ENCODE measurements at places on chromosomes 1 and 21. TPM values are rescaled to one million over a fixed set of nuclear protein-coding genes. Genes with fewer than 3 reads are reported as not detected.
A peak's percentile ranks its signal among the peaks of the same experiment; 100 is the strongest.

GRCh38 chr1:245503548-245503947 is 348.8 kb downstream of the KIF26B start:
- H3K27ac ChIP-seq = no peak overlapping the region
- DNase-seq = no peak
- no peaks in the 10 kb centered on the region for H3K27me3 ChIP-seq
- no peaks in the 10 kb centered on the region for H3K4me1 ChIP-seq

The TIAM1 gene
- total RNA-seq = 18.8 TPM

- no peak for DNase-seq
- H3K4me3 ChIP-seq = peak overlapping the region; percentile 2
- H3K27ac ChIP-seq = peak overlapping the region; percentile 76
- H3K36me3 ChIP-seq = peaks cover 34% of the 10 kb centered on the region
- H3K27me3 ChIP-seq = peaks cover 5% of the 10 kb centered on the region
- peaks cover 31% of the 10 kb centered on the region for H3K4me1 ChIP-seq
Measured at GRCh38 chr1:27912429-27912828, 22.4 kb upstream of the SMPDL3B start.

DNA sequence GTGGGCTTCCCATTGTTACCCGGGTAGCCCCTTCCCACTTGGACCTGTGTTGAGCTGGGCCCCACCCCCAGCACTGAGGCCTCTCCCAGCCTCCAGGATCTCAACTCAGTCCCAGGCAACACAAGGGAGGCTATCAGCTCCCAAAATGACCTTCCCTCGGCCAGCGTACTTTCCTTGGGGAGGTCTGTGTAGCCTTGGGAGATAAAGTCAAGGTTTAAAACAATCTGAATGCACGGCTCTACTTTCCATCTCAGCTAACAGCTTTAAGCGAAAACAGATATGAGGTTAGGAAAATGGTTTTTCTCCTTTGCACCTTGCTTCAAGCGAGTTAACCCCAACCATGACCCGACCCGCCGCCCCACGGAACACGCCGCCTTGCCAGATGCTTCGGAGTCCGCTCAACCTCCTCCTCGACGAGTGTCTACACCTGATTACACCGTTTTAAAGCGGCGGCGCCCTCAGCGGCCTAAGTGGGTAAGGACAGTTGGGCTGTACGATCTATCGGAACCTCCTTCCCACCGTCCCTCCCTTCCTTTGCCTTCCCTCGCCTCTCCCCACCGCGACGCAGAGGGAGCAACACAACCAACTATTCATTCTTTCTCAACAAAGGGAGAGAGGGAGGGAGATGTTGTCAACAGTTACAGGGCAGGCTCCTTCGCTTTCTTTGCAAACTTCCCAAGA is 1.1 kb downstream of the BCAR3 start:
- H3K4me3 ChIP-seq = peak overlapping the region; percentile 68
- no peaks in the 10 kb centered on the region for H3K36me3 ChIP-seq
- peak; percentile 61 for DNase-seq

DNA sequence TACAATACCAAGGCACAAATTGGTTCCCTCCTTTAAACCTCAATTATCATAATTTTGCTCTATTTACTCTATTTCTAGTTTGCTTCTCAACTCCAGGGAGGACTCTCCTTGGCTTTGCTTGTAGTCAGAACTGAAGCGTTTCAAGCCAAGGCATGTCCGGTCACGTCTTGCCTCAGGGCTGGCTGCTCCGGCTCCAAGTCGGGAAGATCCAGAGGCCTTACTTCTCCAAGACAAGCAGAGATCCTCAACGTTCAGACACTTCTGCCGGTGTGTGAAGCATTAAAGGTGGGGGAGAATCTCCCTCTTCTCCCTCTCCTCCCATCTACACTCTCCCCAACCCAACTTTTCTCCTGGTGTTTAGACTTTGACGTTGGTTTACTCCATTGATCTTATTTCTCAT is 7.2 kb upstream of the HHAT start:
- no peak overlapping the region for H3K4me3 ChIP-seq
- peaks cover 28% of the 10 kb centered on the region for H3K27me3 ChIP-seq
- no peak for DNase-seq
- H3K36me3 ChIP-seq = peaks cover 1% of the 10 kb centered on the region
- H3K4me1 ChIP-seq = no peaks in the 10 kb centered on the region

The BATF3 gene
- 130 TPM for total RNA-seq

DNA sequence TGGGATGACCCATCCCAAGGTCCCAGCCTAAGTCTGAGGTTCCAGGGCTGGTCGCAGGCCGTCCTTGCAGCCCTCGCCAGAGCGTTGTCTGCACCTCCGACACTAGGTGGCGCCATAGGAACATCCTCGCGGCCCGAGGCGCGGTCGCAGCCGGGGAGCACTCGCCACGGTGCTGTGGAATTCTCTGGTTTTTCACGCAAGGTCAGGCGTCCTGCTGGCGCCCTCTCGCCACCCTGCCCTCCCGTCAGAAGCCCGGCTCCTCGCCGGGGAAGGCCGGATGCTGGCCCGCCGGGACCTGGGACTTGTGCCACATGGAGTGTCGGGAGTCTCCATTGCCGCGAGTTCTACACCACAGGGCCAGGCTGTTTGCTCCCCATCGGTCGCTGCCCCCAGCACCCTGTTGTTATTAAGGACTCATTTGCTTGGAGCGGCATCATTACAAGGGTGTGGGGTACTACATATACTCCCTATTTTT is 196.8 kb upstream of the LMO4 start:
- peak; percentile 79 for DNase-seq
- peak overlapping the region; percentile 66 for H3K4me3 ChIP-seq
- peaks cover 36% of the 10 kb centered on the region for H3K27me3 ChIP-seq
- H3K27ac ChIP-seq = no peak overlapping the region
- peaks cover 6% of the 10 kb centered on the region for H3K4me1 ChIP-seq

DNA sequence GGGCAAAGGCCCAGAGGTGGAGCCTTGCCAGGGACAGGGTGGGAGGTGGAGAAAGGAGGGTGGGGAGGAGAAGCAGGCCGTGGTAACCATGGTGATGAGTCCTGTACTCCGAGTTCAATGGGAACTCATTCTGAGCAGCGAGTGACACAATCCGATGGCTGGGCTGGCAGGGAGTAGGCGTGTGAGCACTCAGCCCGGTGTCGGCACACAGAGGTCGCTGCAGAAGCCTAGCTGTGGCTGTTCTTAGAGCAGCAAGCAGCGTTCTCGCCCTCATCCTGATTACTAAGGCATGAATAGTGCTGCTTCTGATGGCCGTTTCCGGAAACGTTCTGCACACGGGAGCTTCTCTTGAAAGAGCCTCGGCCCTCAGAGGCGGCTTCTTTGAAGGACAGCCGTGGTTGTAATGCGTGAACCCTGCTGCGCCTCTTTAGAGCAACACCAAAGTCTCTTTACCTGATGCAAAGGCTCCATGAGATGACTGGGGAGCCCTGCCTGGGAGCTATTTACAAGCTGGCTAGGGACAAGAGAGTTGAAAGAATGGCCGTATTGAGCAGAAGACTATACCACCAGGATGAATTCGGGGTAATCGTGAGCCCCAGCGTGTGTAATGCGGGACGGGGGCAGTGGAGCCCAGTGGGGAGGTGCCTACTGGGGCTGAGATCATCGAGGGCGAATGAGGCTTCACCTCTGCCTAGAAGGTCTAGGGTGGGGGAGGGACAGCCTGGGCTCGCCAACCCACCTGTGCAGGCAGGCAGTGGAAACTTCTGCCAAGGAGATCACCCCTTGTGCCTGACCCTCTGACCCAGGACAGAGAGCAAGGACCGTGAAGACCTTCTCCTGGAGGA is 72.8 kb upstream of the PAX7 start:
- H3K27ac ChIP-seq = no peak overlapping the region
- no peaks in the 10 kb centered on the region for H3K4me1 ChIP-seq
- peaks cover 41% of the 10 kb centered on the region for H3K27me3 ChIP-seq
- no peak overlapping the region for H3K4me3 ChIP-seq
- DNase-seq = no peak

The PPIAL4G gene
- total RNA-seq = 0.26 TPM

DNA sequence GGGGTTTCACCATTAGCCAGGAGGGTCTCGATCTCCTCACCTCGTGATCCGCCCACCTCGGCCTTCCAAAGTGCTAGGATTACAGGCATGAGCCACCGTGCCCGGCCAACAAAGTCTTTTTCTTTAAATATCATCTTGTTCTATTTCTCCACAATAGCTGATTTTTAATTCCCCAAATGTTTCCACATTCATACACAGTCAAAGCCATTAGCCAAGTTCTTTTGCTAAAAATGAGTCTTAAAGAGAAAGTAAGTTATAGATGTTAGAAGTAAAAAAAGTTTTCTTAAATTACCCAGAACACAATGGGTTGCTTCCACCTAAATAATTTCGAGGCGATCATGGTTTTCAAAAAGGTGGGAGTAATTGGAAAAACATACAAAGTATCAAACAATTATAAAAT is 30.6 kb downstream of the C2CD2 start:
- peaks cover 48% of the 10 kb centered on the region for H3K4me1 ChIP-seq
- peak overlapping the region; percentile 15 for H3K4me3 ChIP-seq
- peaks cover 3% of the 10 kb centered on the region for H3K36me3 ChIP-seq
- no peaks in the 10 kb centered on the region for H3K27me3 ChIP-seq

The SIKE1 gene
- total RNA-seq = 62.7 TPM

DNA sequence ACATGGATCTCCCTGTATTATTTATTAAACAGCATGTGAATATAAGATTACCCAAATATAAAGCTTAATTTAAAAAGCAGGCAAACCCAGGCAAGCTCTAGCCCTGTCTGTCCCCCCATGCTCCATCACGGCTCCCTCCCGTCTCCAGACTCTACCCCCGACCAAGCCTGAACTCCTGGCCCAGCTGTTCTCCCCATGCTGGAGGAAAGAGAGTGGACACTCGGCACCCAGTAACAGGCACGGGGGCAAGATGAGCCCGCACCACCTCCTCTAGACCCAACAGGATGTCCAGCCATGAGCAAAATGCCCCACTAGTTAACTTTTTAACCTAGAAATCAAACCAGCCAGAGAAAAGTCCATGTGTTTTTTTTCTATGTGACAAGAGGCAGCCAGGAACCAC is 19.3 kb downstream of the SLC19A1 start:
- no peak for DNase-seq
- peaks cover 11% of the 10 kb centered on the region for H3K4me1 ChIP-seq
- H3K36me3 ChIP-seq = peaks cover 69% of the 10 kb centered on the region
- H3K27me3 ChIP-seq = no peaks in the 10 kb centered on the region
- H3K27ac ChIP-seq = no peak overlapping the region

- no peak overlapping the region for H3K27ac ChIP-seq
- H3K4me3 ChIP-seq = no peak overlapping the region
- H3K27me3 ChIP-seq = no peaks in the 10 kb centered on the region
- H3K4me1 ChIP-seq = peaks cover 20% of the 10 kb centered on the region
- DNase-seq = no peak
- H3K36me3 ChIP-seq = peaks cover 32% of the 10 kb centered on the region
Measured at GRCh38 chr1:3785045-3785444, 11.3 kb downstream of the LRRC47 start.

GRCh38 chr1:43305926-43306687 is 5.3 kb downstream of the TIE1 start:
- no peaks in the 10 kb centered on the region for H3K4me1 ChIP-seq
- H3K27me3 ChIP-seq = no peaks in the 10 kb centered on the region
- no peaks in the 10 kb centered on the region for H3K36me3 ChIP-seq
- DNase-seq = no peak

The SLAMF7 gene
- total RNA-seq = 107 TPM

GRCh38 chr1:187641015-187641414 is 812.3 kb downstream of the PLA2G4A start:
- no peak for DNase-seq
- H3K36me3 ChIP-seq = no peaks in the 10 kb centered on the region
- no peak overlapping the region for H3K27ac ChIP-seq
- H3K27me3 ChIP-seq = no peaks in the 10 kb centered on the region
- no peaks in the 10 kb centered on the region for H3K4me1 ChIP-seq
- no peak overlapping the region for H3K4me3 ChIP-seq

DNA sequence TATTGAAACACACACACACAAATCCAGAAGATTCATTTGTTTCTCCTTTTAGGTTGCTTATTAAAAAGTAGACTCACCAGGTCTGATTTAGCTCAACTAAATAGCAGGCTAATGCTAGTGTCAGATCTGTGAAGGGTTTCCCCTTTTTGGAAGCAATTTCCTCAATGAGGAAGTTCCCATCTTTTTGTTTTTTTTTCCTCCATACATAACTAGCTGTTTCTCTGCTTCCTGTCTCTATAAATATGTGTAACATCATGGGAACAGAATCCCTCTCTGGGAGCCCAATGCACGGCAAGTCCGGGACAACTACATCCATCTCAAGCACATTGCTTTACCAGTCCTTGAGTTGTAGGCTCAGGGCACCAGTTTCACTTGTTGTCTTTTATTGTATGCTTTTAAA is 1421.1 kb downstream of the PLA2G4A start:
- H3K4me3 ChIP-seq = no peak overlapping the region
- H3K27me3 ChIP-seq = no peaks in the 10 kb centered on the region
- no peak for DNase-seq

GRCh38 chr1:219179293-219179692 is 5.6 kb downstream of the LYPLAL1 start:
- H3K27ac ChIP-seq = no peak overlapping the region
- DNase-seq = no peak
- H3K36me3 ChIP-seq = peaks cover 27% of the 10 kb centered on the region
- H3K4me1 ChIP-seq = peaks cover 29% of the 10 kb centered on the region
- no peak overlapping the region for H3K4me3 ChIP-seq
- H3K27me3 ChIP-seq = no peaks in the 10 kb centered on the region

DNA sequence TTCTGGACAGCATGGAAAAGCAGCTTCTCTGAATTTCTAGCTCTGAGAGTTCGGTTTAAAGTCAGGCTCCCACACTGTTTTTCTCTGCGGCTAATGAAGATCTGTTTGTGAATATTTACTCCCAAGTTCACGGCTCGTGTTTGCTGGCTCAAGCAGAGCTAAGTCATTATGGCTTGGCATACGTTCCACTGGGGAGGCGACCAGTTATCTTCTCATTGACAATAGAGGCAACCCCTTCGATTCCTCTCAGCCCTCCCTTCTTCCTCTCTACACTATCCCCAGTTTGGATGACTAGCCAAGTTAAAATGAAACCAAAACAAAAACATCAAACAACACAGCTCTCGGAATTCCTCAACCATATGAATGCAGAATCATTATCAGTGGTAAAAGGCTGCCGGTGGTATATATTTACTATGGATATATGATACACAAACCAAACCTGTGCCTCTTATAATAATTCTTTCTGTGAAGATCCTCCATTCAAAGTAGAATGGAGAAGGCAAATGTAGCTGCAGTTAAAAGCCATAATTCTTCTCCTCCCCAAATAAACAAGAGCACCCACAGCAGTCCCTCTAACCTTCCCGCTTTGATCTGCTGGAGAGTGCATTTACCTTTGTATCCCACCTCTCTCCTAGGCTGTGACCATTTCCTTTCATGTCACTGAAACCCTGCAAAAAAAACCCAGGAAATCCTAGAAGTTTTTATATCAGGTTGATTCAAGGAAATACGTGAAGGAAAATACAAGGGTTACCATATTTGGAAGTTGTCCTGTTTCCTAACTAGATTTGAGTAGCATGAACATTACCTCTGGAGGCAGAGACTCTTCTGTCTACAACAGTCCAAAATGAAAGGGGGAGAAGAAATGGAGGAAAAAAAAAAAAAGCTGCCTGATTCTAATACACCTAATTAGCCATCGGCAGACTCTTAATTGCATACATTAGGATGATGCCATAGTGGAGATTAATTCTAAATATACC is 108.3 kb upstream of the USH2A start:
- no peak overlapping the region for H3K27ac ChIP-seq
- H3K27me3 ChIP-seq = no peaks in the 10 kb centered on the region
- no peak for DNase-seq
- no peaks in the 10 kb centered on the region for H3K36me3 ChIP-seq

The AP4B1 gene
- total RNA-seq = 61.8 TPM

All from activated CD8-positive, alpha-beta memory T cell treated with anti-CD3 and anti-CD28 coated beads, Interleukin-2, amount 10 ng/mL, durations not matched to agents 7 days and 5 days (primary cell).